ENCODE measurements at places on chromosomes 1 and 21.
A peak's percentile ranks its signal among the peaks of the same experiment; 100 is the strongest.

- no peak for DNase-seq
These were observed 24.1 kb upstream of the ARF1 start for GRCh38 chr1:228058172-228058948.

DNA sequence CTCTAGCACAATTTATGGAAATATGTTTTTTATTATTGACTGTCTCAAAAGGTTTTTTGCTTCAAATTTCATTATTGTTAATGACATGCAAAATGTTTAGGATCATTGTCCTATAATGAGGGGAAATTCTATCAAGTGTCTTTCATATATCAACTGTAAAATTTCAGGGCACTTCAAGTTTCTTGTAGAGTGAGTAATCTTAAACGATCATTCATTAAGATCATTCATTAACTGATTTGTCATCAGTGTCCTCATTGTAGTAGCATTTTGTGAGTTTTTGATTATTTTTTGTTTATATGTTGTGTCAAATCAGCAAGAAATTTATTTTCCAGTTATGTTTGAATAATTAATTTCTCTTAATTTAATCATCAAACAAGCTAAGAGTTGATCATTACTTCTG, 111.8 kb upstream of the PRDX6 start:
- no peak for DNase-seq

DNA sequence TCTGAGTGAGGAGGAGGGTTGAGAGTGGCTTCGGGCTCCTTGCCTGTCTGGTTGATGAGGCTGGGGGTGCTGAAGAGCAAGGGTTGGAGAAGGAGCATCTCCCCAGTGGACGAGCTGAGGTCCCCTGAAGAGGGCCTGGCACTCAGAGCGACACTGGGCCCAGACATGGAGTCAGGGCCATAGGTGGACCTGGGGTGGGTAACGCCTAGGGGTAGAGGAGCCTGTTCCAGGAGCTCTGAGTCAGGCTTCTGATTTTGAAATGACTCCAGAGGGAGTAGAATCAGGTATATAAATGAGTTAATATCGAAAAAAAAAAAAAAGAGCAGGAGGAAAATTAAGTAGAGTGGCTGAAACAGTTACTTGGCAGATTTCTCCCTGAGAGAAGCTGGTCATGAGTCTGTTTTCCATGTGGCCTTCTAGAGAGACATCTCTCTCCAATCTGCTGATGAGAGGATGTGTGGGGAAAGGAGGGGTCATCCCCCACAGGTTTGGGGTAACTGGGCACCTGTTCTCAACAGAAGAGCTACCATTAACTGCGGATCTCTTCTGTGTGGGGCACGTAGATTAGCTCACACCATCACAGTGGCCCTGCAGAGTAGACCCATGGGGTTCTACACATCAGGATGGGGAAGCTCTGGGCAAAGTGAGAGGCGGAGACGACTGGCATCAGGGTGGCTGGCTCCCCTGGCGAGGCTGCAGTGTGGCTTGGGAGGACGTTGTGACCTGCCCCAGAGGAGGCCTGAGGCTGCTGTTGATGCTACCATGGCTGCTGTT, 115.5 kb downstream of the DHRS3 start:
- DNase-seq, result no peak

GRCh38 chr1:228471762-228472398, 15.3 kb upstream of the RNF187 start:
- no peak for DNase-seq

DNA sequence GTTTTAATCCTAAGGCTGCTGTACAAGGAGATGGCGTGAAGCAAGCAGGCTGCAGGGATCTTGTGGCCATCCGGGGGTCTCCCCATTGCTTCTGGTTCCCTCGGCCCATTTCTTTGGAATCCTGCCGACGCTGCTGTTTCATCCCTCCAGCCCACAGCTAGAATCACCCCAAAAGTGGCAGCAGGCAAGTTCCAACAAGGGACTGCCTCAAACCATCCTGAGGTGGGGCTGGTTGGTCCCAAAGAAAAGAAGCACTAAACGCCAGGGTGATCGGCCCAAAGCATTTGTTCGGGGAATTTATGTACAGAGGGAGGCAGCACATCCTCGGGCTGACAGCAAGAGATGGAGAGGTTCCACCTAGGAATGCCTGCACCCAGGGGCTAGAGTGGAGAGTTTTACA, 4.5 kb upstream of the MIB2 start:
- DNase-seq, result no peak

DNA sequence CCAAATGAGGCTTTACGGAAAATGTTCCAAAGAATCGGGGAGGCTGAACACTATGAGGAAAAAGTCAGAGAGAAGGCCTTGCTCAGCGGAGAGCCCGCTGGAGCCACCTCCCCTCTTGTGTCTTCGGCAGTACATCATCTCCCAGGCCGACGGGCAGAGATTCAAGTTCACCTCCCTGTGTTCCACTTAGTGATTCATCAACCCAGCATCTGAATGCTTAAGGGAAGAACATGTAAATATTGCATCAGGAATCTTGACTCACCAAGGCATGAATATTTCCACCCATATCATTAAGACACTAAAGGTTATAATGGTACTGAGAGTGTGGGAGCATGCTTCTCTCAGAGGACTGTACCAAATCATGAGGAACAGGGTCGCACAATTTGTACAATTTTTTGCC, 172.5 kb downstream of the ST6GALNAC5 start:
- no peak for DNase-seq

DNA sequence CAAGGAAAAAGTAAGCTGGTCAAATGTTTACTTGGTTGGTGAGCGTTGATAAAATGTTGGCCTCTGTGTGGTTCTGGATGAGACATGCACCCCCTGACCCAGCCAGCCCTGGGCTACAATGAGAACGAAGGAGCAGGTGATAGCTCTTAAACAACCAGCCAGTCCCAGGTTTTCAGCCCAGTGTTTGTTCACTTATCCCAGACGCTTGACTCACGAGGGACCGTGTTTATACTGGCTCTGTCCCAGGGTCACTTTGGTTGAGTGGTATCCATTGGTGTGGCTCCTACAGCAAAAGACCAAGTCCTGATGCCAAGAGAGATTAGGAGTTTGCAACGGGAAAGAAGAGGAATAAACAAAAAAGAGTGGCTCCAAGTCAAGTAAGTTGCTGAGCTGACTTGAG, 86.9 kb downstream of the KCNJ15 start:
- DNase-seq, result no peak

GRCh38 chr21:43814215-43815106, 25.1 kb downstream of the RRP1 start:
- no peak for DNase-seq

- DNase-seq, result no peak
These were observed 7.3 kb upstream of the FABP3 start for GRCh38 chr1:31380181-31380580.

DNA sequence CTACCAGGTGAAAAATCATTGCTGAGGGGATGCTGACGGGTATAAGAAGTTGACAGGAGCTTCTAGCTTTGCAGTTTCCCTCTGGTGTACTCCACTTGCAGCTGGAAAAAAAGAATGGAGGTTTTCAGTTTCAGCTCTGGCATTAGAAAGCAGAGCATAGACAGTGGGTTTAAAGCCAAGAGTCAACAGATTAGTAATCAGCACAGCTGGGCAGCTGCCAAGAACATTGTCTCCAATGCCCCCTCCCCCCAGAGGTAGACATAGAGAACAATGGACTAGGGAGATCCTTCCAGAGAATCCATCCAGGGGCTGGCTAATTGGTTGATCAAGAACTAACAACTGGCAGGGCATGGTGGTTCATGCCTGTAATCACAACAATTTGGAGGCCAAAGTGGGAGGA, 10.1 kb upstream of the ZBTB8B start:
- no peak for DNase-seq

DNA sequence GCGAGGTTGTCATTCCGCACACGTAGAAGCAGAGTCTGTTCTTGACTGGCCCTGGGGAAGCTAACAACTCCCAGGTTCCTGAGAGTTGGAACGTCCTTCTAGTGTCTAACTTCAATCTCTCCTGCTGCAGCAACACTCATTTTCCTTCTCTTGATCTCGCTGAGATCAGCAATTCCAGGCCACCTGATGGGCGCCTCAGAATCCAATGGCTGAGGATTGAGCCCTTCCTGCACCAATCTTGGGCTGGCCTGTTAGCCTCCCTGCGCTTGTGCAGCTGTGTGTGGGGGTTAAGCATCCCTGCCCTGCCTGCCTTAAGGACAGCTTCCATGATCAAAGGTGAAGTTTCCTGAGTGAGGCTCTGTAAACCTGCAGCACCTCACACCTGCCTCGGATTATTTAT, 87.9 kb downstream of the SYT2 start:
- DNase-seq, result no peak

GRCh38 chr1:181936768-181937581, 124.5 kb downstream of the ZNF648 start:
- DNase-seq, result peak; percentile 3

- DNase-seq, result no peak
These were observed 201.2 kb upstream of the ADAMTS5 start for GRCh38 chr21:27168084-27168483.

- no peak for DNase-seq
These were observed 86.4 kb downstream of the TMEM53 start for GRCh38 chr1:44587796-44588460.

GRCh38 chr1:10152709-10153284, 57.6 kb upstream of the KIF1B start:
- no peak for DNase-seq

DNA sequence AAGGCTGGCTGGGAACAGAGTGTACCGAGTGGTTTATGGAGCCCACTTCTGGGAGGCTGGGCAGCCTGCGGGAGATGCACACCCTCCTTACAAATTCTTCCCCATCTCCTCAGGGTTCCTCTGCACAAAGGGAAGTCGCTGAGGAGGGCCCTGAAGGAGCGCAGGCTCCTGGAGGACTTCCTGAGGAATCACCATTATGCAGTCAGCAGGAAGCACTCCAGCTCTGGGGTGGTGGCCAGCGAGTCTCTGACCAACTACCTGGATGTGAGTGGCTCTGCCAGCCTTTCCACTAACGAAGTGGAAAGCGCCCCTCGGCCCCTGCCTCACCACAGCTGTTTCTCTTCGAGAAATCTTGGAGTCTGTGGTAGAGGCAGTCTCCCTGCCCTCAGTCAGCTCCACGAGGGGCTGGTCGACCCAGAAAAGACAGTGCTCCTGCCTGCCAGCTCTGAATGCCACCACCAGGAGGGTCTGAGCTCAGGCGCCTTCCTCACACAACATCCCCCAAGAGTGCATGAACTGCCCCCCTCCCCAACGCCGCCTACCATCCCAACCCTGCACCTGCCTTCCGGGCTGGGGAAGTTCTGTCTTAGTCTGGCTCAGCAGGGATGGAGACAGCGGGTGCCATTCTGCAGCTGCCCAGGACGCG, 31.8 kb downstream of the PROK1 start:
- DNase-seq, result no peak

- DNase-seq, result no peak
These were observed at the start of gene PAPPA2 for GRCh38 chr1:176462674-176463378. Gene PAPPA2 (plus strand): TSS chr1:176463175. CDS start chr1:176556323, 93,148 bp downstream.

- DNase-seq, result no peak
These were observed 93.9 kb downstream of the KCNJ15 start for GRCh38 chr21:38350684-38351083.

DNA sequence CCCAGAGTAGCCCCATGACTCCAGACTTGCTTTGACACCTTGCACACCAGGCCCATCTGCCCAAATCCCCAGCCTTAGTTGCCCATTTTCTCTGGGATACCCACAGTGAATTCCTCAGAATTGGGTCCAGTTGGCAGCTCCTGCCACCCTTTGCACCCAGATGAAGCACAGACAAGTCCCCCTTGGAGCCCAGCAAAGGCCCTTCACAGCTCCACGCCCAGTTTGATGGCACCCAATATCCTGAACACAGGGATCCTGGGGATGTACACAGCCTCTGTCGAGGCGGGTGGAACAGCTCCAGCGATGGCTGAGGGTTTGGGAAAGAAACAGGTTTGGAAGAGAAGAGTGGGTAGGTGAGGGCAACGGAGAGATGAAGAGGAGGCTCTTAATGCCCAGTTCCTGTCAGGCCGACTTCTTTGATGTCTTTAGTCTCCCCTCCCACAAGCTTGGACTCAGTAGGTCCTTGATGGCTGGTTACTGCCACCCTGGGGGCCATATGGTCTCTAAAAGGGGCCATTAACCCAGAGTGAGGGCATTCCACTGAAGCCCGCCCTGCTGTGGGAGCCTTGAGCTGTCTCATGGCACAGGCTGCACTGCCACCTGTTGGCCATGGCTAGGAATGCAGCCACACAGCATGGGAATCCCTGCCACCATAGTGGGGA, 21.7 kb downstream of the TMEM53 start:
- no peak for DNase-seq

DNA sequence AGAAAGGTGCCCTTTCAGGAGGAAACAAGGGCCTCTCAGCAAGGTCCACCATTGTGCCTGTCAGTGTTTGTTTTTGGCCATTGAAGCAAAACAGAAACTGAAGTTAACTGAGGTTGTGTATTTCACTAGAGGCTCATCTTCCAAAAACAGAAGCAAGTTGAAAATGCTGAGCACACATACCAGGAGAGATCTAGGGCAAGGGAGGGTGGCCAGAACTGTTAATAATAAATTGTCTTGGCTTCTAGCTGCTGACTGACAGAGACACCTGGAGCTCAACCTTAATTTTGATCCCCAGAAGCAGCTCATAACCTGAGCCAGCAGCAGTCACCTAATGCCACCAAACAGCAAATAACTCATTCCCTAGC, 5.2 kb downstream of the AGMAT start:
- DNase-seq, result no peak

DNA sequence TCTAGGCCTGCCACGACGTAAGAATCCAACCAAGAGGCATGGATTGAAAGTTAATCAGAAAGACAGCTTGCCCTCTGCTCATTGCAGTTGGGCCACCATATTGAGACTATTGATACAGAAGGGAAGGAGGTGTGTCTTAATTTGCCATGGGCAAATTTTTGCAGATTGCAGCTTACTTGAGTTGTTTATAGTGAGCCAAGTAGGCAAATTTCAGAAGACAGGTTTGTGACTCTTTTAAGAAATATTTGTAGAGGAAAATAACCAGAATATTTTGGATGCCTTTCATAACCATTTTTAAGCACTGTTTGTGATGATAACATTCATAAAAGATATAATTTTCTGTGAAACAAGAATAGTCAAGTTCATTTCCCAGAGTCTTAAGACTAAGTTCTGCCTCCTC, 74.1 kb downstream of the PRDM2 start:
- no peak for DNase-seq

DNA sequence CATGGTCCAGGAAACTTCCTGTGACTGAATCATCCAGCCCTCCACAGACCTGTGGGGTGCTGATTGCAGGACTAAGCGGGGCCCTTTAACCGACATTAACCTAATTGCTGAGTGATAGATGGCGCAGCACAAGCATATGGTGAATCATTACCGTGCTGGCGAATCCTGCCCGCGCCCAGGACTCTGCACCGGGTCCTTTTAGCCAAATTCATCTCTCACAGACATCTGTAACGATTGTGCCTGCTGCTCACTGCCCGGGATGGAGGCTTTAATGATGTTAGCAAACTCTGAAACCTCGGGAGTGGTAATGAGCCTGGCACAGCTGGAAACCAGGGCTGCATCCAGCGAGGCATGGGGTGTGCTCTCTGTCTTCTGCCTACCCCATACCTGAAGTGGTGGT, 147.3 kb upstream of the CD34 start:
- no peak for DNase-seq
